ENCODE measurements at places on chromosomes 3 and 15.

GRCh38 chr3:42270561-42270960, 4.6 kb upstream of the CCK start:
- no peak for DNase-seq

- DNase-seq, result no peak
Measured at GRCh38 chr15:33533197-33533596, 222.4 kb downstream of the RYR3 start.

GRCh38 chr3:75192146-75192616, 471.9 kb upstream of the FRG2C start:
- peak; percentile 30 for DNase-seq

DNA sequence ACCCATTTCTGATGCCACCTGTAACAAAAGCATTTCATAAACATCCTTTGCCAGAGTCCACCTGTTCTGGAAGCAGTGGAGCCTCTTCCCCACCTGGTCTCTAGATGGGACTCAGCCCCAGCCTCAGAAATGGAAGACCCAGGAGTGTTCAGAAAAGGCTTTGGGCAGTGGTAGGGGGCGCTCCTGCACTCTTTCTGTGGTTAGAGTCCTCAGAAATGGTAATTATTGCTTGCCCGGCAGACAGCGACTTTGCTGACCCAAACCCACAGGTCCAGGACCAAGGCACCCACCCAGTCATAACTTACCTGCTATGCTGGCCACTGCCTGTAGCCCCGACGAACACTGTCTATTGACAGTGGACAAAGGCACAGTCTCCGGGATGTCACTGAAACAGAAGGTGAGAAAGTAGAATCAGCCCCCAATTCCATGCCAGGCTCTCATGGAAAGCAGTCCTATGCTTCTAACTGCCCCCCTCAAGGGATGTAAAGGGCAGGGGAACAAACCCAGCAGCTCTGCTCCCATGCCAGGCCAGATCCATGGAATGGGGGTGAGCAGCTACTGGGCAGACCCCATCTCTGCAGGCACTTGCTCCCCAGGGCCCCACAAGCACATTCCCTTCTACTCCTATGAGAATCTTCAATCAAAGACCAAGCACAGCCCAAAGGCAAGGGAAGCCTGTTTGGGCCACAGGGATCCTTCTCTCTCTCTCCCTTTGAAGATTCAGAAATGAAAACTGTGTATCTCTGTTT, 5.1 kb downstream of the ACAA1 start:
- DNase-seq, result peak; percentile 34

DNA sequence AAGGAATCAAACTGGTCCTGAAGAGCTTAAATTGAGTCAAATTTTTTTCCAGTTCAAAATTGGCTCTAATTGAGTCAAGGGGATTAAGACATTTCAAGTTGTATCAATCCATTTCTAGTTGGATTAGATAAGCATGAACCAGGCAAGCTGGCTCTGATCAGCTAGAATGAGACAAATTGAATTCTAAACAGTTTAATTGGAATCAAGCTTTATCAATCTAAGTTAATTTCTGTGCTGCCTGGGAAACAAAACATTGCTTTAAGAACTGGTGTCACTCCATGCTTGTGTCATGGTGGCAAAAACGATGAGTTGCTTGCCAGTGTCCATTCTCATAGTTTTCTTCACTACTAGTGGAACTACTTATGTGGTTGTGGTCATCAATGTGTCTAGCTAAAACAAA, 116.8 kb downstream of the TGFBR2 start:
- no peak for DNase-seq

GRCh38 chr3:62567097-62568021, 194.0 kb upstream of the FEZF2 start:
- no peak for DNase-seq

GRCh38 chr3:183315739-183316138, 62.7 kb downstream of the B3GNT5 start:
- DNase-seq, result no peak

DNA sequence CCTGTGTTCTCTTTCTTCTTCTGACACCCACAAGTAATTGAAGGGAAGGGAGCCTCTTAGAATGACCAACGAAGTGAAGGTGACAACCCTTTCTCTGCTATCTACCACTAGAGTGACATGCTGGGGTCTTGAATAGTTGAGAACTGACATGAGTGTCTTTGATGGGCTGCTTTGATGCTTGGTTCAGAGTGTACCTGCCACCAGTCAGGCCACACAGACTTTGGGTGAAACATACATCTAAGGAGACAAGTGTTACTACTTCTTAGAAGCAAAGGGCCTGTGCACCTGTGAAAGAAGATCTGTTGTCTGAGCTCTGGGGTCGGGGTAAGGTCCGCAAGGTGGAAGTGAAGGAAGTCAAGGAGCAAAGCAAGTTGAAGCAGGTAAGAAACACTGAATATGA, 1040.7 kb upstream of the CFAP20DC start:
- no peak for DNase-seq

DNA sequence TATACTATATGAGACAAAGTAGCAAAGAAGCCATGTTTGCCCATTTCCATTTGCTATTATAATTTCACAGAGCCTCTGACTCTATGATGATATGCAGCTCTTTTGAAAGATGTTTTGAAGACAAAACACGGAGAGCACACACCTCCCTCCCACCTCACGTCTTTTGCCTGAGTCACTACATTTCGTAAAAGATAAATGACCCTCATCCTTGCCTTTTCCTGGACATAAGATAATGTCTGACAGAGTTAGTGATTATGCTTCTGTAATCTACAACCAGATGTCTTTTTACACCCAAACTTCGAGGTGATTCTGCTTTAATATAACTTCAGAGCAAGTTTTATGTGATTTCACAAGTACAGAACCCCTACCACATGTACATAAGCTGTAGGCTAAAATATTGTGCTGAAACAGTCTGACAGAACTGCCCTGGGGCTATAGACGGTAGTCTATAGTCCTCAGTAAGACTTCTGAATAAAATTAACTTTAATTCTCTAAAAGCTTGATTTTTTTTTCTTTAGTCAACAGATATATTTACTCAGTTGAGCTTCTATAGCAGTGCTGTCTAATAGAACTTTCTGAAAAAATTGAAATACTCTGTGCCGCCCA, 99.9 kb downstream of the CD200R1L start:
- no peak for DNase-seq

- peak; percentile 86 for DNase-seq
Measured at GRCh38 chr3:113744941-113745755, 901 bp downstream of the NAA50 start.

- no peak for DNase-seq
Measured at GRCh38 chr3:61730056-61730455, 168.7 kb downstream of the PTPRG start.

GRCh38 chr3:15781131-15781530, 16.6 kb downstream of the ANKRD28 start:
- no peak for DNase-seq

All from muscle of back (tissue), 13 donors.